ENCODE measurements at places on chromosomes 2 and 18.

DNA sequence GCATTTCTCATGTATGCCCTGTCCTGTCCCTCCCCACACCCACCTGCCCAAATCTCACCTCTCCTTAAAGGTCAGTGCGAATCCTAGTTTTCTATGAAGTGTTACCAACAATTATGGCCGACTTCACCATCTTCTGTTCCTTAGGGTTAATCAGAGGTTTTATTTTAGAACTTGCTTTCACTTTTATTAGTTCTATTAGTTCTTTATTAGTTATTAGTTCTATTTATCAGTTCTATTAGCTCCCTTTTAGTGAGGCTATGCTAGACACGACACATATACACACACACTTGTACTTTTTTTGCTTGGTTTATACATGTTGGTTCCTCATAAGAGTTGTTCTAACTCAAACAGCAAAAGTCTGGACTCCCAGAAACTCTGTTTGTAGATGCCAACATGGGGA is 176.8 kb upstream of the MSH6 start:
- DNase-seq = no peak

GRCh38 chr2:60633615-60634014 is 80.2 kb upstream of the BCL11A start:
- DNase-seq = no peak

DNA sequence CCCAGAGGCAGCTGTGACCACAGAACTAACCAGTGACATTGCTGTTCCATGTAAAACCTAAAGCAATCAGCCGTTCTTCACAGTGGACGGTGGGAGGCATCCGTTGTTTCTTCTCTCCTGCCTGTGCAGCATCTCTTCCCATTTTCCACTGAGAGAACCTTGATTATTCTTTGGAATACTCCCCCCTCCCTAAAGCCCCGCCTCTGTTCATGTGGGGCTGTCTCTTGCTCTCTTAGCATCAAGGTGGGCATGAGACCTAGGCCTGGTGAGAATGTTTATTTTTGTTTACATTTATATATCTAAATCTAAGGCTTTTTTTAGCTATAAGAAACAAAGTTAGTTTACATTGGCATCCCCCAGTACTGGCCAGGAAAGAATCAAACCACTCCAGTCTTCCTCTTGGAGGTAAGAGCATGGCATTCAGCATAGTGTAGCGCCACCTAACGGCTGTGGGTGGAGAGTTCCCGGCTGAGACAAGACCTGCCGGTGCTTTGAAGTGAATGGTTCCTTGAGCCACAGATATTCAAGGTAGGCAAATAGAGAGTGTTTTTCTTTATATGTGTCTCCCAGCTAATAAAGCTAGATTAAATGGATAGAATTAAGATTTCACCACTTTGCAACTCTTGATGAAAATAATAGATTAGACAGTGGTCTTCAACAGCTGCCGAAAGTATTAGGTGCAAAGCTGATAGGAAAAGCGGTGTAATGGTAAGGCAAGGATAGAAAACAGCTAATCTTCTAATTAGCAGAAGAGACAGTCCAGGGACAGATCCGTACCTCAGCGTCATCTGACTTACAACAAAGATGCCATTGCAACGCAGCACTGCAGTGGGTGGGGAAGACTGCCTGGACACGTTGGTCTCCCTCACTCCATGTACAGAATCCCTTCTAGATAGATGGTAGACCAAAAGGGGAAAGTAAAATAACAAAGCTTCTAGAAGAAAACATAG is 219.6 kb upstream of the RAB12 start:
- peak; percentile 48 for DNase-seq

DNA sequence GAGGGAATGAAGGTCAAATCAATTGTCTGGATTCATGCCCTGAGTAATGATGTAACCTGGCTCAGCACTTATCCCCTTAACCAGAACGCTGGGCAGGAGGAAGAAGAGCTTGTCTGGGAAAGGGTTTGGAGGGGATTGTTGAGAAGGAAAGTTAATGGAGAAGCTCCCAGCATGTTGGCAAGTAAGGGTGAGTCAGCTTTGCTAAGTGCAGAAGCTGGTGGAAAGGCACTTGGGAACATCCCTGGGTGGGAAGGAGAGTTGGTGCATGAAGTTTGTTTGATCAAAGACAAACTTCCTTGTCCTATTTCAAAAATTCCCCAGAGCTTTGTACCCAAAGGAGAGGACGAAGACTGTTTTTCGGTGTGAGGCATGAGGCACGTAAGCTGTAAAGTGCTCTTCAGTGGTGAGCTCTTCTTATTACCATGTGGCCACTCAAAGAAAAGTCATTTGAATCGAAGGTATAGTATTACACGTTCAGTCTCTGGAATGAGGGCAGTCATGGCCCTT is 17.6 kb upstream of the DAW1 start:
- no peak for DNase-seq

GRCh38 chr2:184041077-184041476 is 557.3 kb upstream of the ZNF804A start:
- DNase-seq = no peak

DNA sequence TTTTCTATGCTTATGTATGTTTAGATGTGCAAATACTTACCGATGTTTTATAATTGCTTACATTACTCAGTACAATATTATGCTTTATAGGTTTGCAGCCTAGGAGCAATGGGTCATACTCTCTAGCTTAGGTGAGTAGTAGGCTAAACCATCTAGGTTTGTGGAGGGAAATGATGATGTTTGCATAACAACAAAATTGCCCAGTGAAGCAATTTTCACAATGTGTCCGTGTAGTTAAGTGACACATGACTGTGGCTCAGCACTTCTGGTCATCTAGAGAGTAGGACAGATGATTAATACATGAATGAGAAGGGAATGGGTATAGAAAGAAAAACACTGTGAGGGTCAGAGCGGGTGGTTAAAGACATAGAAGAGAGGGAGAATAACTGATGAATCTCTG is 2116.2 kb upstream of the PIK3C3 start:
- no peak for DNase-seq

- no peak for DNase-seq
Measured at GRCh38 chr2:95047629-95048510, 22.4 kb downstream of the MAL start.

GRCh38 chr18:1370552-1370951 is 465.9 kb downstream of the ADCYAP1 start:
- DNase-seq = no peak

DNA sequence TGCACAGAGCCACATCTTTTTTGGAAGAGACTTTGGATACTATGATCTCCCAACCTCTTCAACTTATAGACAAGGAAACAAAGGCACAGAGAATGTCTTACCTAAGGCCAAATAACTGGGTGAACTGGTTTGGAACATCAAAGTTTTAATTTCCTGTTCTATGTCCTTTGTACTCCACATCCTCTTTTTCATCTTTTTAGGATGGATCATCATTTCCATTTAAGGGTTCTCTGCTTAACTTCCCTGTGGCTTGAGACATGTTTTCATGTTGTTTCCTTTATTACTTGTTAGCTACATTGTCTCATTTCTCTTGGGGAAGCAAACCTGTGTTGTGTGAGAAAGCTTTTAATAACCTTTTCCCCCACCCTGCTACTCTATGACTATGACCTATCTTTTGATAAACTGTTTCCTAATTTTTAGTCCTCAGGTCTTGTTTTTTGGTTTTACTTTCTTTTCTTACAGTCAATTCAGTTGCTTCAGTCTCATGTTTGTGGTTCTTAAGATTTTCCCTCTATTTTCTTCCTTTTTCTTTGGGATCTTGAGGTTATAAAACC is 22.5 kb upstream of the RMND5A start:
- no peak for DNase-seq

DNA sequence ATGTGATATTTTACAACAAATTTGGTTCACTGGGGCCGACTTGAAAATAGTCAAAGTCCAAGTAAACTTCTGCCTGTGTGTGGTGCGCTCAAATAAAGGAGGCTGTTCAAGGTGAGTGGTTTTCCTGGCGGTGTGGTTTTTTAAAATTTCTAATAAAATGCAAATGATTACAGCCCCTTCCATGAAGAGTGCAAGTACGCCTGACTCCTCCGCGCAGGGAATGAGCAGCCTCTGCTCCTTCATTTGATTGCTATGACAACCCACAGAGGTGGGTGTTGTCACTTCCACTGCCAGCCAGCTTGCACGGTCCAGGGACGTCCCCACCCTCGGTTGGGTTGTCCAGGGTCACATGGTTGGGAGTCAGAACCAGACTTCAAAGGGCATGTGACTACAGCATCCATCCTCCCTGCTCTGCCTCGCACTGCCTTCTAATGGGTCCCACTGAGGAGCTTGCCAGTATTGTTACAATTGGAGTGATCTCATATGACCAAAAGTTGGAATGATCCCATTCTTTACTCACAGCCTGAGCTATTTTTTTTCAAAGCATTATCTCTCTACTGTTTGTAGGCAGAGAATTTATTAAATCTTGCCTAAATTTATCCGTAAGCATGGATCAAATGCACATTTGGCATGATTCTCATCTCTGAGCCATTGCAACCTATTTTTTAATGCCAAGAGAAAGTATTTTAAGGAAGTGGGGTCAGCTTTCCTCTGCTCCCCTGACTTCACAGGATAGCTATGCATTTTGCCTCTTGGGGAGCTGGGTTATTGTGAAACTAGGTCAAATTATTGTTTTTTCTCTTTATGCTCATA is 121.3 kb downstream of the AGAP1 start:
- DNase-seq = no peak

DNA sequence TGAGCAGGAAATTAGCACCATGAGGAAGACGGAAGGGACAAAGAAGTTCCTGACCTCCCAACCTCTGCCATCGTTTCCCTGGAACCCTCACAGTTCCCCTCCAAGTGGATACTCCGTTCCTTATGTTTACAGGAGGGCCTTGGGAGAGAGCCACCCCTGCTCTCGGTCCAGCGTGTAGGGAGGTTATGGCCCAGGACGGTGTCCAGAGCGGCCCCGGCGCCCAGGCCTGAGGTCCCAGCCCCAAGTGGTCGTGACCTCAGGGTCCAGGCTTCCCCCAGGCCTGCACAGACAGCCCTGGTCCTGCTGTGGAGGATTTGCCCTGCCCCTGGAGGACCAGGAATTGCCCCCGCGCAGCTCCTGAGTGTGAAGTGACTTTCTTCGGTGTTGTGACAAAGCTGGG is 61.8 kb upstream of the RBM44 start:
- no peak for DNase-seq

DNA sequence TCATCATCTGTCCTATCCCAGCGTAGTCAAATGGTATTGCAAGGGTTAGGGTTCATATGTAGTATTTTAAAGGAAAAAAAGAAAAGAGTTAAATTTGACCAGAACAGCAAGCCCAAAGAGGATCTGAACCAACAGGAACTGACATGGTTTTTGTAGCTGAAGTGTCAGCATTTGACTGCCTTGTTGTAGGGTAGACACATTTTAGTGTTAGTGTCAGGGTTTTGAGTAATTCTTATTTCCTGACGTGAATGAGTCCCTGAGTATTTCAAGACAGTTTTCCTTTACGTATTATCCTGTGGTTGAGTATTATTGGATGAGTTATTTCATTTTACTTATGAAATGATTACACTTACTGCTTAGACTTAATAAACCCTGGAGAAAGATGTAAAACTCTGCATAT is 173.3 kb upstream of the ZEB2 start:
- no peak for DNase-seq

- no peak for DNase-seq
Measured at GRCh38 chr2:106960683-106961161, 74.8 kb upstream of the ST6GAL2 start.

DNA sequence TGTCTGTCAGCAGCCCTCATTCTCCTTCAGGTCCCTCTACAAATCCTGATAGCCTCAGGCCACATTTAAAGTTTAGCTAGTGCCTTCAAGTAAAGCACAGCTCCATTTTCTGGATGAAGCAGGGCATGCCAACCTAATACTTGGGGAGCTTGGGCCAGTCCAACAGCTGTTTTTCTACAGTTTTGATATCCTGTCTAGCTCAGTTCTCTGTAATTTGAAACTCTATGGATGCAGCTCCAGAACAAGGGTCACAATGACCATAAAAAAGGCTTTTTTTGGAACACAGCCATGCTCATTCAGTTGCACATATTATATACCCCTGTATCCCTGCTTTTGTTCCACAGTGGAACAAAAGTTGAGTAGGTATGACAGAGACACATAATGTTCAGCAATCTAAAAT is 373.5 kb downstream of the SUCLG1 start:
- DNase-seq = no peak
